ENCODE measurements at places on chromosomes 4 and X.

DNA sequence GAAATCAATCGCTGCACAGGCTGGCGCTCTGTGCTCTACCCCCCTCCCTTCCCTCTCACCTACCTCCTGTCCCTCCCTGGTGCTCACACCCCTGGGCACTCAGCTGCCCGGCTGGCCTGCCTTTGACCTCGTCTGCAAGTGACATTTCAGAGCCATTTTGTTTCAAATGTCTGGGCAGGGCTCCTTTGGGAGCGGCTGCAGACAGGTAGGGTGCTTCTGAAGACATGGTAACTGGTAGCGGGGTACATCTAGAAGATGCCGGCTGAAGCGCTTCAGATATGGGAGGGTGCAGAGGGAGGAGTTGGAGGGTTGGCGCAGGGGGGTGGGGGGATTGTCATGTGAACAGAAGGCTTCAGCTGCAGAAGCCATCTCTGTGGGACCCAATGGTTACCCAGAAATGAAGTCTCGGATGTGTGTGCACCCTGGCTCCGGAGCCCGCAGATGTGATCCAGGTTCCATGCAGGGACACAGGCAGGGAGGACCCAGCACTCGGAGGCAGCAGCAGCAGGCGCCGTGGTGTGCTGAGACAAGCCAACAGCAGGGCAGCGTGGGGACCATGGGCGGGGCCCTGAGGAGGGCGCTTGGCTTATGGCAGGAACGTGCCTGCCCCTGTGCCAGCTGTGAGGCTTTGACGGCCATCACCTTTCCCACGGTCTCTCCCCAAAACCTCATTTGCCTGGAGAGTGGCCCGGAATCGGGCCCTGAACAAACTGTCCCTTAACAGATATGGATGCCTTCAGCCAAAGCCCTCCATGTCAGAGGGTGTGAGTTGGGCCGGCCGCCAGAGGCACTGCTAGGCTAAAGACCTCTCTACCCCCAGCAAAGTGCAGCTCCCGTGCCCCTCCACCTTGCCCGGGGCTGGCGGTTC, 7.6 kb upstream of the DUSP9 start:
- DNase-seq = no peak

DNA sequence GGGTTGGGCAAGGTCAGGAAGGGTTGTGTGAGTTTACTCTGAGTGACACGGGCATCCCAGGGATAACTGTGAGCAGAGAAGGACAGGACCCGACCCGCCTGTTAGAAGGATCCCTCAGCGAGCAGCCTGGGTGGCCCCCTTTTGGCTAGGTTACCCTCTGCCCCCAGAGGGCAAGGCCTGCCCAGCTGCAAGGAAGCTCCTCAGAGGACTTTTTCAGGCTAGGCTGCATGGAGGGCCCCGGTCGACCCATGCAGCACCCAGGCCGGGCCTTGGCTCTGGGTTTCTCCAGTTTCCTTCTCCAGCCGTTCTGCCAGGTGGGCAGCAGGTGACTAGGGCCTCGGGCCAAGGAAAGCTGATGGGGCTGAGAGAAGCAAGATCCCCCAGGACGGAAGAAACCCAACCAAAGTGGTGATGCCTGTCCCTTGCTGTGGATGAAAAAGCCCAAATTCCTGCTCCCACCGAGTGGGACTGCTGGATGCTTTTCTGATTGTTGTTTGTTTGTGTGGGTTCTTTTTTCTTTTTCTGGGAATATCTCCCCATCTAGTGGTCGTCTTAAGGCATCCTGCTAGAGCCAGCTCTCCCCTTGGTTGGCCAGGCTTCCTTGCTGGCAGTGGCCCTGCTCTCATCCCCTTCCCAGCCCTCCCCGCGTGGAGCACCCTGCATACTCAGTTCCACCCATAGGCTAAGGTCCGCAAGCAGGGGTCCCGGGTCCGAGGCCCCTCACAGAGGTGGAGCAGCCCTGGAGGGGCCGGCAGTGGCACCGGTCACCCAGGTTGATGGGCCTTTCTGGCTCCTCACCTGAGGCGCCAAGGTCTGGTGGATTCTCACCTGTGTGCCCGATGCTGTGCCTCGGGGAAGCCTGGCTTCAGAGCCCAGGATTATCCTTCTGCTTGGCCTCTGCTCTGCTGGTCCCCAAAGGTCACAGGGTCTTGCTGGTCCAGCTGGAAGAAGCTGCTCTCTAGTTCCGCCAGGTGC, 1.8 kb downstream of the ZFP92 start:
- DNase-seq = no peak

GRCh38 chr4:152660526-152660925, 19.3 kb downstream of the TMEM154 start:
- DNase-seq = no peak

GRCh38 chr4:17427991-17428390, 83.9 kb downstream of the QDPR start:
- no peak for DNase-seq

DNA sequence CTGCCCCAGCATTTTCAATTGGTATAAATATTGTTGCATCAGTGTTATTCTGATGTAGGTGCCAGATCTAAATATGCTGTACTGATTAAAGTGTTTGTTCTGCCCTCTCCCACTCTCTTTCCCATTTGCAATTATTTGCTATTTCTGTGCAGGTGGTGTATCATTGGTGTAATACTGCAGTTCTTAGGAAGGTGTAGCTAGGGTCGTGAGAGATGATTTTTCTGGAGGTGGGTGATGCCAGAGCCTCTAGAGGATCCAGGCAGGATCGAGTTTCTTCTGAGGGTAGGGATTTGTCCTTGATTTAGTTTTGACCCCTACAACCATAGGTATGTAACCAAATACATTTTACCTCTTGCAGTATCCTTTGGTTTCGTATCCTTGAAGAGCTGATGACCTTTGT, 1.9 kb downstream of the SMAD1 start:
- no peak for DNase-seq
